LHCN-M2 (cell line): ENCODE measurements at places on chromosomes 7 and 10. TPM values are rescaled to one million over a fixed set of nuclear protein-coding genes. Genes with fewer than 3 reads are reported as not detected.
A peak's percentile ranks its signal among the peaks of the same experiment; 100 is the strongest.

The RELN gene
- total RNA-seq = 0.26 and 0.63 TPM in 2 replicates

The MMP21 gene
- total RNA-seq = not detected in 2 replicates

The DYDC2 gene
- not detected in 2 replicates for total RNA-seq

The TSPAN13 gene
- 0.34 and 0.96 TPM in 2 replicates for total RNA-seq

DNA sequence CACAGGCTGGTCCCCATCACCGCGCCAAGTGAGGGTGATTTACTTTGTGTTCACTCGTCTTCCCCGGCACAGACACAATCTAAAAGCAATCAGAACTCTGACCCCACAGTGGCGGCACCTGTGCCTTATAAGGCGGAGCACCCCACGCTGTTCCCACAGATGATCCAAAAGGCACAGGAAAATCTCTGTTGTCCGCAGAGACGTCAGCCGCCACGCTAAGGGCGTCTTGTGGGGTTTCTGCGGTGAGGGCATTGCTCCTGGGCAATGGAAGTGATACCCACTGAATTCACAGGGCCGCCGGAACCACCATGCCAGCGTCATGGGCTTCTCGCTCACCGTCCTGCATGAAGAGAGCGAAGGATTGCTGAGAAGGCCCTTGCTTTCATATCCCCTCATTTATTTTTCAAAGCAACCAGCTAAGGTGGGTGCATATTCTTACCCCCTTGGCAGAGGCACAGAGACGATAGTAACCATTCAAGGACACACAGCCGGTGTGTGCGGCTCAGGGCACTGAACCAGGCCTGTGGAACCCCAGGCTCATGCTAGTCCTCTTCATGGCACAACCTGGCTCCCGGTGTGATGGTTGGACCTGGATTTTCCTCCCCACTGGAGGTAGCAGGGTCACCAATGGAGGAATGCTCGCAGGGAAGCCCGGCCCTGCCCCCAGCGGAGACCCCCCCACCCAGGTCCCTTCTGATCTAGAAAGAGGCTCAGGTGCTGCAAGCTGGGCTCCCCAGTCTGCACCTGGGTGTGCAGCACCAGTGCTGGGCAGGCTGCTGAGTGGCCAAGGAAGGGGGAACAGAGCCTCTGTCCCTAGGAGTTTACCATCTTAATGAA lies 279.0 kb downstream of the TCERG1L start:
- DNase-seq = no peak

DNA sequence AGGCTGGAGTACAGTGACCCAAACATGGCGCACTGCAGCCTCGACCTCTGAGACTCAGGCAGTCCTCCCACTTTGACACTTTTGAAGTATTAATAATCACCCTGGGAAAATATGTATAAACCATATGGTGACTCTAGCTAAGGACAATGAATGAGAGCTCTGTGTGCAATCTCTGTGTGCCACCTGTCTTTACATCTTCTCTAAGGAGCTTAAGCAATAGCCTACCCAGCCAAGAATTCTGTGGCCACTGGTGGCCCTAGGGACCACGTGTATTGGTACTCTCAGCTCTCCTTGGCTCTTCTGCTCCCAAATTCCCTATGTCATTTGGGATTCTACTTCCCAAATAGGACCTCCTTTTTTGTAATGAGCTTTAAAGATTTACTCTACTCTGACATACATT lies 23.7 kb downstream of the FGF8 start:
- DNase-seq = no peak

GRCh38 chr10:36066102-36066501 lies 424.0 kb upstream of the FZD8 start:
- no peak for DNase-seq

- DNase-seq = no peak
These were observed 125.3 kb downstream of the DYNC1I1 start for GRCh38 chr7:95897557-95898251.

DNA sequence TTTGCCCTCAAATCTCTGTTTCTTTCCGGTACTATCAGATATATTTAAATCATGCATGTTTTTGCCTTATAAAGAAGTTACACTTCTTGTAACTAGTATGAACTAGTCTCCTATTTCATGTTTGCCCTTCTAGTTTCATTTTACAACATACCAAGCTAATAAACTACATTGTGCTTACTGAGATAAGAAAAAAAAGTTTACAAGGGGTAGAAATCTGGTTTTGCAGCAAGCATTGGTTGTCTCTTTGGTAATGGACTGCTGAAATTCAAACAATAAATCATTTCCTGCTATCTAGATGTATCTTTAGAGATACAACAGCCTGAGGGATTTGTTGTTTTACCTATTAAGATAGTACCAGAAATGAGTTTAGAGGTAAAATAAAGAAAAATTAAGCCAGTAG lies 18.8 kb downstream of the PTTG1IP2 start:
- no peak for DNase-seq

GRCh38 chr7:45890902-45891461 lies 2.7 kb downstream of the IGFBP1 start:
- DNase-seq = peak; percentile 61

DNA sequence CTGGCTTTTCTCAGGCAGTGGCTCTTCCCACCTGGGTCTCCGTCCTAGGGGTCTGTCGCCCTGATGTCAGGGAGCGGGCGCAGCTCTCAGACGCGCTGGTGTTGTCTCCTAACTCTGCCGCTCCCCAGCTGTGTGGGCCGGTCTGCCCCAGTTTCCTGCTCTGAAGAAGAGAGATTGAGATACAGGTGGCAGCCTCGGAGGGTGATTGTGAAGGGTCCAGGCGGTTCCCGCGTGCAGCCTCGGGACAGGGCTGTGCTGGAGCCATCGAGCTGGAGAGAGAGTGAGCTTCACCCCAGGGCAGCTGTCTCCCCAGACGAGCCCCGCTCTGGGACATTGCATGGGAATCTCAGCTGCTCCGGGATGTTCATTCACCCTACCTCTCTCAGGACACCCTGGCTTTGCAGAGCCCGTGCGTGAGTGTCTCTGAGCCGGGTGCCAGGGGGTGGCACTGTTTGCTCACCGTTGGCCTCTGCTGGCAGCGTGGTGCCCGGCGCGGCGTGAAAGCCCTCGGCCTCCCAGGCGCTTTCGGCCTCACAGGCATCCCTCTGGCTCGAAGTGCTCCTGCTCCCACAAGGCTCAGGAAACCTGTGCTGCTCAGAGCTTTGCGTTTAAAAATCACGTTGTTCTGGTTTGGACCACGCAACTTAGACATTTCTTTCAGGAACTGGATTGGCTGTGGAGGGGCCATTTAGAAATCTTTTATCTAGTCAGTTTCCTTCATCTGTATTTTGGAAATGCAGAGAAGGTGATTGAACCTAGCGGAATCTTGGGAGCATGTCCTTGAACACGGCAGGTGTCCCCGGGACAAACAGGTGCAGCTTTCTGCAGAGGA lies 33.8 kb upstream of the ZFAND2A start:
- DNase-seq = peak; percentile 61

DNA sequence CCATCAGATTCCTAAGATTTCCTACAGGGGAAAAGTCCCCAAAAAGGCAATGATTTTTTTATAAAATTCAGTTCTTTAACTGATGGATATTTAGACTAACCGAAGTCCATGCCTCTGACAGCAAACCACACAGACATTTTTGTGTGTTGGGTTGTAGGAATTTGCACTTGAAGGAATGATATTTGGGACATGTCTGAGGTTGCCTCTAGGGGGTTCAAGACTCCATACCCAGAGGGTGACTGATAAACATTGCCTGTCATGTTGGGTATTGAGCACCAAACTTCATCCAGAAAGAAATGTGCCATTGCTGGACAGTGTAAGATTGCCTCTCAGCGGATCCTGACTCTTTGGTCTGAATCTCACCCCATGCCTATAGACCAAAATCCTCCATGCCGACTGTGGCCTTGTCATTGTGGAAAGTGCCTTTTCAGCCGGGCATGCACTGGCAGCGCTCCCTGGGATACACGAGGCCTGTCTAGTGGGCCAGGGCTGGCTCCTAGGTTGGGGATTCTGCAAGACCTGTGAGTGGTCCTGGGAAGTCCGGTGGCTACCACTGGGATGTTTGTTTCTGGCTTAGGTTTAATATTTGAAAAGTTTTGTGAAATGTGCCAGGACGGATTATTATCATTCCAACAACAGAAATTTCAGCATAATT lies 252.9 kb downstream of the WDR37 start:
- peak; percentile 16 for DNase-seq

GRCh38 chr10:88458209-88458608 lies 124.9 kb downstream of the RNLS start:
- no peak for DNase-seq
